NCI-H1092 (cell line): ENCODE measurements at places on chromosomes 2 and 18.

DNA sequence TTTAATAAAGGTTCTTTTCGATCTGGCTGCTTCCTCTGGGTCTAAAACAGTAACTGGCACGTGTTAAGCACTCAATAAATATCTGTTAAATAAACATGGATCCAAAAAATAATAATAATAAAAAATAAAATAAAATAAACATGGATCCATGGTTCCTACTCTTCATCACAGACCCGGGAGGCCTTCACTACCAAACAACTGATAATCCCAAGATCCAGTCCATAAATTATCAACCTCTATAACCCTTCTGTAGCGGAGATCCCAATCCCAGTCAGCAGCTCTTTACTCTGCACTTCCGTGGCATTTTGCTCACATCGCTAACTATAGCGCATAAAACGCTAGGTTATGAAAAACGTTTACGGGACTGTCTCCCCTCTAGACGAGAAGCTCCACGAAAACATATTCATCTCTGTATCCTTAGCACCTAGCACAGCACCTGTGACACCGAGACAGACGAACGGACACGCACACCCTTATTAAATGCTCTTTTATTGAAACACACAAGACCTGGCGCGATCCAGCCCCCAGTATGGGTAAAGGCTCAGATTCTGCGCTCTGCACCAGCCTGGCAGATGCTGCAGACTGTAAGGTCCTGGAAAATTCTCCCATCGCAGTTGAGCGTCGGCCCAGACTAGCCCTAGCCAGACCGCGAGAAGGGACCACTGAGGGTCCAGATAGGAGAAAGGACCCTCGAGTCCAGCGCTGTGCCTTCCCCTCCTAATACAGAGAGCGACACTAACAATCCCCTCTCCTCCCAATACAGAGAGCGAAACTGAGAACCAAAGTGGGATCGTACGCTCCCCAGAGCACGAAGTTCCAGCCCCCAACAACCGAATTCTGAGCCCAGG is 770 bp downstream of the NBAS start:
- peak; percentile 0 for DNase-seq

- DNase-seq: no peak
These were observed 144.4 kb downstream of the MGAT5 start for GRCh38 chr2:134398300-134398699.

- DNase-seq: no peak
These were observed 84.9 kb upstream of the ZFP36L2 start for GRCh38 chr2:43311276-43311675.

- DNase-seq: no peak
These were observed 25.2 kb downstream of the FBXO36 start for GRCh38 chr2:229947544-229947943.

- DNase-seq: no peak
These were observed 57.7 kb upstream of the CTIF start for GRCh38 chr18:48481092-48481491.

DNA sequence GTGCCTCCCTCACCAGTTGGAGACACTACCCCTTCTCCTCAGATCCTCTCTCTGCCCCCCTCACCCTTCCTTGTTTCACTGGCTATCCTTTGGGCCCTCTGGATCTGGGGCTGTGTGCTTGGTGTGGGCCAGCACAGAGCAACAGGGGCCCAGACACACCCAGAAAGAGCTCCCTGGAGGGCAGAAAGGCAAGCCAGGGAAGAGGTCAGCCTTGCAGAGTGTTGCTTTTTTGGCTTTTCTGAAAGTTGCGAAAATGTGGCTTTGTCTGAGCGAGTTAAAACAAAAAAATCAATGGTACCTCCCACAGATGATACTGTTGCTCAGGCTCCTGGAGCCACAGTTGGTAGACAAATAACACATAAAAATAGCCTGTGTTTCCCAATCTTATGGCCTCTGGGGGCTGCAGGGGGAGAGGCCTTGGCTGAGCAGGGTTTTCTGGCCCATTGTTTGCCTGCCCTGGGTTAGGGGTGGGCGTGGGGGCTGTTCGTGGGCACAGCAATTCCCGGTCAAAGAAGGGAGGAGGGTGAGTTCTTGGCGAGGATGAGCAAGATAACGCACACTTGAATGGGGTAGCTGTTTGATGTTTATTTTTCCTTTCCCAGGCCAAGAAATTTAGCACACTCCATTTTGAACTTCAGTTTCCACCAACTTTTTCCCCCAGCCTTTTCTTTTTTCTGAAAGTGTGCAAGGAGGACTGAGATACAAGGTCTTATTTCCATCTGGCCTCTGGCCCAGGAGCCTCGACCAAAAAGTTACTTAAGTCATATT is 167.0 kb upstream of the HAAO start:
- DNase-seq: no peak

GRCh38 chr2:173264603-173265366 is 89.9 kb upstream of the CDCA7 start:
- no peak for DNase-seq

DNA sequence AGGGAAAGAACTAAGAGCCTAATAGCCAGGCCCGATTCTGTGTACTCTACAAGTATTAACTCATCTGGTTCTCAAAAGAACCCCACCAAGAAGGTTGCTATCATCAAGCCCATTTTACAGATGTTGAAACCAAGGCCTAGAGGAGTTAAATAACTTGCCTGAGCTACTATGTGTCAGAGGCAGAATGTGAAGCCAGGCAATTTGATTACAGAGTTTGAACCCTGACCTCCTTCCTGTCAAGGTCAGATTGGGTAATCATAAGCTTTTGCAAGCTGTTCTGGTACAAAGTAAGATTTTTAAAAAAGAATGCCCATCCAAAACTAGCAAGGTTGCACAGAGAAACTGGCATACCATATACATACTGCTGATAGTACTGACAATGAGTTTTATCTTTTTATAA is 227.1 kb downstream of the HAUS1 start:
- DNase-seq: no peak

DNA sequence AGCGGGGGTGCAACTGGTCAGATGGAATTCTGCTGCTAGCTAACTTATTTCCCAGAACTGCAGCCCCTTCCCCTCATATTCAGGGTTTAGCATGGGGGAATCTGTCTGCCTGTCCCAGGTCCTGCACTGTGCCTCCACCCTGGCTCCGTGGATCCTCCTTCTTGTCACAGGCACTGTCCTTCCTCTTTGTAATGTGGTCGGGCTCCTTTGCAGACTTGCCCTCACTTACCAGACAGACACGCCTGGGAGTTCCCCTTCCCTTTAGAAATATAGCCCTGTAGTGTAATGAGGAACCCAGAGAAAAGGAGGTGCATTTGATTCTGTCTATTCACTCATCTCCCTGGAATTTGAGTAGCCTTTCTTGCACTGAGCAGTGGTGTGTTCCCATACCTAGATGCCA is 108.7 kb downstream of the TRIM43 start:
- DNase-seq: no peak

DNA sequence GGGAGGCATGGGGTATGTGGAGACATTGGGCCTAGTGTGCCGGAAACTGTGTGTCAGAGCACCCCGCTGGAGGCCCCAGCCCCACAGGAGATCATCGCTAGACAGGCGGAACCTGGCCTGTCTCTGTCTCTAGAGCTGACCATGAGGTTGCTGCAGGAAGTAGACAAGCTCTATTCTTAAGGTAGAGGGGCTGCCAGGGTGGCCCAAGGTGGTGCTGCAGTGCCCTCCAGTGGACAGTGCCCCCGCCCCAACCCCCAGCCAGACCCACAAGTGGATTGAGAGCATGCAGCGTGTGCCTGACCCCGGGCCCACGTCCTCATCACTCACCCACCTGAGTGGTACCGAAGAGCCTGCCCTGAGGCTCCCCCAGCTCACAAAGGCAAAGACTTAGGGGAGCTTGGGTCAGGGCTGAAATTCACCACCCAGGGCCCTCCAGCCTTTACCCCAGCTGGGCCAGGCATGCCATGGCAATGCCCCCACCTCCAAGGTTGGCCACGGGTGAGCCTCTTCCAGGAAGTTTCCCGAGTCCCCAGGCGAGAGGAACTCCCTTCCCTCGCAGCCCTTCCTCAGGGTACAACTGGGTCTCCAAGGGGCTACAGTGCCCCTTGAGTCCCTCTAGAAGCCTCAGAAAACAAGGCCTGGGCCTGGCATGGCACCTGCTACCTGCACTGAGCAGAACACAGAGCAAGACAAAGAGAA is 155.0 kb downstream of the TTC32 start:
- DNase-seq: no peak

DNA sequence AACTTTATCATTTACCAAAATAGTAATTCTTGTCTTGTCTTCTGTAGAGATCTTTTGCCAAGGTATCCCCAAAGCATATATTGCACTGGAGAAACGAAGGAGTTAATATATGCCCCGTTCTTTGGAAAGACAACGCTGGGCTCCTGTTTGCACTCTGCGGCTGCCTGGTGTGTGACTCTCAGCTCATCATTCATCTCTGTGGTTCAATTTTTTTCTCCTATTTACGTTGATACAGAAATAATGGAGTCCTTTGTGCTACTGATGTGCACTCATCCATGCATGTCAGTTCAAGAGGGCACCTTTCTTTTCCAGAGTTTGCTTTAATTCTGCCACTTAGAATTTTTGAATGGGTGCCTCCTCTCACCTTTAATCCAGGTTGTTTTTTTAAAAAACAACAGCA is 655.5 kb downstream of the DCDC2C start:
- DNase-seq: peak; percentile 58

GRCh38 chr2:16037808-16038457 is 97.6 kb downstream of the MYCN start:
- DNase-seq: no peak

- no peak for DNase-seq
These were observed 27.0 kb upstream of the ZEB2 start for GRCh38 chr2:144546933-144547332.

DNA sequence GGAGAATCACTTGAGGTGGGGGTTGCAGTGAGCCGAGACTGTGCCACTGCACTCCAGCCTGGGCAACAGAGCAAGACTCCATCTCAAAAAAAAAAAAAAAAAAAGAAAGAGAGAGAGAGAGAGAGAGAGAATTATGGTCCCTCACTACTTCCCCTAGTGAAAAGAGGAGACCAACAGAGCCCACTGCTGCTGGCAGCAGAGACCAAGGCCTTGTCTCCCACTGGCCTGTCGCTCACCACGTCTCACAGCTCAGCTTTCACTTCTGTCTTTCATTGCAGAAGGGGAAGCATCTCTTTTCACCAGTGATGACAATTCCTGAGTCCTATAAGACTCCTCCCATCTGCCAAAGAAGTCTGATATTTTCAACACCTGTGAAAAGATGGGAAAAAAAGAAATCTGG is 81.3 kb downstream of the CLHC1 start:
- DNase-seq: no peak

GRCh38 chr2:224613543-224614286 is 28.6 kb upstream of the CUL3 start:
- no peak for DNase-seq

DNA sequence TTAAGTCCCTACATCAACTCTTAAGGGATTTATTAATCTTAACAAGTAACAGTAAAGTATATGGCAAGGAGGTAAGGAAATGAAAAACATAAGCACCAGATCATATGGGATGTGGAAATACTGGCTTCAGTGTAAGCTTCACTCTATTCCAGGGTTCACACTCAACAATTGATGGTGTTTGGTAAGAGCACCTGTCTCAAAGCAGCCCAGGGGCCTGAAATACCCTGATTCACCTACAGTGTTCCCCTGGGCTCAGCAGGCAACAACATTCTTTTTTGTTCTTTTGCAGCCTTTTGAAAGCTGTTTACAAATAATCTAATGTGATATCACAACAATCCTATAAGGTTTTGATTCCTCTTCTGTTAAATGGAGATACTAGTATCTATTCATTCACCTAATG is 1.2 kb upstream of the MLPH start:
- no peak for DNase-seq
